Caco-2 (cell line): ENCODE measurements at places on chromosomes 2 and 18. TPM values are rescaled to one million over a fixed set of nuclear protein-coding genes. Genes with fewer than 3 reads are reported as not detected.

The GCG gene
- not detected in 2 replicates for total RNA-seq

The TET3 gene
- 27.5 and 27.8 TPM in 2 replicates for total RNA-seq

The CENPA gene
- 38.4 and 39.9 TPM in 2 replicates for total RNA-seq

The ORC2 gene
- total RNA-seq: 45.5 and 47.3 TPM in 2 replicates

DNA sequence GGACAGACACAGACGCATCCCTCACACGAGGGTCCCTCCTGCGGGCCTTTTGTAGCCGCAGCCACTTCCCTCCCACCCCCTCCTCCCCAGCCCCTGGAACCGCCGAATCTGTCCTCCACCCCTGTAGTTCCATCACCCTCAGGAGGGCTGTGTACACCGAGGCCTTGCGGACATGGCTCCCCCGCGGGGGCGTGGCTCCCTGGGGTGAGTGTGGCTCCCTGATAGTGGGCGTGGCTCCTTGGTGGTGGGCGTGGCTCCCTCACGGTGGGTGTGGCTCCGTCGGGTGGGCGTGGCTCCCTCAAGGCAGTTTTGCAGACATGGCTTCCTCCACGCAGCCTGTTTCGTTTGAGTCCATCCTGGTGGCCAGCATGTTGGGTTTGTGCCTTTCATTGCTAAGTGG, 420.7 kb upstream of the SALL3 start:
- H3K27ac ChIP-seq: no peak overlapping the region
- no peak for DNase-seq
- H3K27me3 ChIP-seq: no peaks in the 10 kb centered on the region
- H3K4me1 ChIP-seq: no peaks in the 10 kb centered on the region
- H3K36me3 ChIP-seq: no peaks in the 10 kb centered on the region
- no peak overlapping the region for H3K4me3 ChIP-seq

GRCh38 chr2:30249354-30249753, 18.0 kb downstream of the LBH start:
- peaks cover 39% of the 10 kb centered on the region for H3K4me1 ChIP-seq
- DNase-seq: no peak
- H3K27me3 ChIP-seq: no peaks in the 10 kb centered on the region
- no peaks in the 10 kb centered on the region for H3K36me3 ChIP-seq
- no peak overlapping the region for H3K4me3 ChIP-seq

DNA sequence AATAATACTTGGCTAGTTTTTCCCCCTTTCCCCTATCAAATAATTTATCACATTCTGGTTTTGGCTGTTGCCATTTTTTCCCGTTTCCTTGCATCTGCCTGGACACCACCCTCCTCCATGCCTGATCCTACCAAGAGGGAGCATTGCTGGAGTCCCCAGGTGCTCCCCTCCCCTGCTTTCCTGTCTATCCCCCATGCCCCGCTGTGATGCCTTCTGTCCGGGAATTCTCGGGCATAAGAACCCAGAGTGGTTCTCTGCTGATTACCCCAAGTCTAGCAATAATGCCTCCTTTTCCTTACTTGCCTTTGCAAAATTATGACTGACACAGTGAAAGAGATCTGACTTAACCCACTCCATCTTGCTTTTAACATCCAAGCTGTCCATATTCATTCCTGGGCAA, 248.0 kb upstream of the PXDN start:
- no peaks in the 10 kb centered on the region for H3K36me3 ChIP-seq
- DNase-seq: no peak
- H3K4me1 ChIP-seq: no peaks in the 10 kb centered on the region
- no peaks in the 10 kb centered on the region for H3K27me3 ChIP-seq
- H3K27ac ChIP-seq: no peak overlapping the region

- no peak overlapping the region for H3K4me3 ChIP-seq
- no peak for DNase-seq
- no peaks in the 10 kb centered on the region for H3K27me3 ChIP-seq
- no peak overlapping the region for H3K27ac ChIP-seq
- H3K4me1 ChIP-seq: no peaks in the 10 kb centered on the region
Observed at GRCh38 chr2:47389692-47390091, 13.3 kb upstream of the MSH2 start.

DNA sequence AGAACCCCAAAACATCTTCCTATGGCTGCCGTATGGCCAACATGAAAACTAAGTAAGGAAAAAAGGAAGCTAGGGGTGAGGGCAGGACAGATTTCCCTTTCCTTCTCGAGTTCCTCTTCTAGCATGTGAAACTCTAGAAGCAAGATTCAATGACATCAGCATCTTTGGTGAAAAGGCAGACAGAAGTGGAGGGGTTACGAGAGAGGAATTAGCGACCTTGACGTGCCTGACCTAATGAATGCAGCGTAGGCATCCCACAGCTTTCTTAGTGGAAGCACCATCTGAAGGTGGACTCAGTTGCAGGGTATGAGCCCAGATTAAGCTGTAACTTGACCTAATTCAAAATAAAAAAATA, 47.9 kb upstream of the PELI1 start:
- no peak overlapping the region for H3K4me3 ChIP-seq
- H3K27me3 ChIP-seq: no peaks in the 10 kb centered on the region

DNA sequence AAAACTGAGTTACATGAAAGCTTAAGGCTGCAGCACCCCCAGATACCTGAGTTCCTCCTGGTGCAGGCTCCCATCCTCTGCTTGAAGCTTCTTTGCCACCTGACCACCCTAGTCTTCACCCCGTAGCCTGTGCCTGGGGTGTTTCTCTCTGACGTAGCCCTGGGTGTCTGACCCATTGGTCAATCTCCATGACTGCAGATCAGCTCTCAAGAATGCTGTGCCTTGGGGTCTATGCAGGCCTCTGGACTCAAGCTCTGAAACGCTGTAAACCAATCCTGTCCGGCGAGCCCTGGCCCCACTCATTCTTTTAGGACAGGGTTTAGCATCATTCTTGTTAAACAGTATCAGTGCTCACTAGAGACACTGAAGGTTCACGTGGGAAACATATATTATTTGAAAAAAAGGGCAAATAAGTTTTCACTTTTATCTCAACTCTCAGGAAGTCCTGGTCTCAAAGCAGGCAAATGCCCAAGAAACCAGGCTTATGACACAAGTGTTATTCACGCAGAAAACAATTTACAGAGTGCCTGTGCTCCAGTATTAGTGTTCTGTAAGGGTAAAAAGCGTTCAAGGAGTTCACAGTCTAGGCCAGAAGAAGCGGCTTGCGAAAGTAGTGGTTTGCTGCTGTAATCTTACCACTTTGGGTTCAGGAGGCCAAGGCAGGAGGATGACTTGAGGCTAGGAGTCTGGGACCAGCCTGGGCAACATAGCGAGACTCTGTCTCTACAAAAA, 22.8 kb upstream of the PPP4R1 start:
- H3K36me3 ChIP-seq: no peaks in the 10 kb centered on the region
- H3K4me1 ChIP-seq: peaks cover 3% of the 10 kb centered on the region; the same call in 1 of the 2 replicates
- H3K4me3 ChIP-seq: no peak overlapping the region
- no peak for DNase-seq
- no peak overlapping the region for H3K27ac ChIP-seq

DNA sequence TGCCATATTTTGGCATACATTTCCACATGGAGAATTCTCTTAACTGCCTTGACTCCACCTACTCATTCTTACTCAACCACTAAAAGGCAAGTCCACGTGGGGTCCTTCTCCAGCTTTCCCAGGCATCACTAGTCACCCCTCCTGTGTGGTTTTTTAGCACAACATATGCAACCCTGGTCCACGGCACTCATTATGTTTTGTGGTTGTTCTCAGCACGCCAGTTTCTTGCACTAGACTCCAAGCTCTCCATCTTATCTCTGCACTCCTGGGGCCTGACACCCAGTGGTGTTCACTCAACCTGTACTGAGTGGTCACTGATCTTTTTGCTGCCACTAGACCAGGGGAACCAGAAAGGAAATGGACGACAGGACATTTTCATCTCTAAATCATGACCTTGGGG, 18.0 kb downstream of the MARCHF4 start:
- H3K27ac ChIP-seq: no peak overlapping the region
- H3K4me3 ChIP-seq: no peak overlapping the region
- H3K36me3 ChIP-seq: no peaks in the 10 kb centered on the region; the same call in 1 of the 2 replicates

DNA sequence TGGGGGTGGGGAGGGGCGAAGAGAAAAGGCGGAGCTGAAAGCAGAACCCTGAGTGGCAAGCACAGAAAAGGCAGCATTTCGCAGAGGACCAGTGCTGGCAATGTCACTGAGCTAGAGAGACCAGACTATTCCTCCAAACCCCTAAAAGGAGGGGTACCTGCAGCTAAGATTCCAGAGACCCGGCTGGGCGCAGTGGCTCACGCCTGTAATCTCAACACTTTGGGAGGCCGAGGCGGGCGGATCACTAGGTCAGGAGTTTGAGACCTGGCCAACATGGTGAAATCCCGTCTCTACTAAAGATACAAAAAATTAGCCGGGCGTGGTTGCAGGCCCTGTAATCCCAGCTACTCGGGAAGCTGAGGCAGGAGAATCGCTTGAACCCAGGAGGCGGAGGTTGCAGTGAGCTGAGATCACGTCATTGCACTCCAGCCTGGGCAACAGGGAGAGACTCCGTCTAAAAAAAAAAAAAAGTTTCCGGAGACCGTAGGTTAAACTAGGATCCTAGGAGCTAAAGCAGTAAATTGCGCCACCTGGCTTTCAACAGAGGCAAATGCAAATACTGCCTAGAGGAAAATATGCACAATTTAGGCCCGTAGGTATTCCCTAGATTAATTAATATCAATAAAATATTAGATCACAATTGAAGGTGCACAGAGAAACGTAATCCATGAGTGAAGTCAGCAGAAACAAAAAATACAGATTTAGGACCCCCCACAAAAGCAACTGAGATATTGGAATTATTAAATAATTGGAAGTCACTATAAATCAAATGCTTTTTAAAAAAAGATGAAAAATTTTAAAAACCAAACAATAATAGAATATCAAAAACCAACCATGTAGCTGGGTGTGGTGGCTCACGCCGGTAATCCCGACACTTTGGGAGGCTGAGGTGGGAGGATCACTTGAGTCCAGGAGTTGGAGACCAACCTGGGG, 4.9 kb downstream of the UCN start:
- no peaks in the 10 kb centered on the region for H3K27me3 ChIP-seq
- no peaks in the 10 kb centered on the region for H3K36me3 ChIP-seq
- no peak overlapping the region for H3K4me3 ChIP-seq
- H3K4me1 ChIP-seq: peaks cover 6% of the 10 kb centered on the region; the same call in 1 of the 2 replicates

DNA sequence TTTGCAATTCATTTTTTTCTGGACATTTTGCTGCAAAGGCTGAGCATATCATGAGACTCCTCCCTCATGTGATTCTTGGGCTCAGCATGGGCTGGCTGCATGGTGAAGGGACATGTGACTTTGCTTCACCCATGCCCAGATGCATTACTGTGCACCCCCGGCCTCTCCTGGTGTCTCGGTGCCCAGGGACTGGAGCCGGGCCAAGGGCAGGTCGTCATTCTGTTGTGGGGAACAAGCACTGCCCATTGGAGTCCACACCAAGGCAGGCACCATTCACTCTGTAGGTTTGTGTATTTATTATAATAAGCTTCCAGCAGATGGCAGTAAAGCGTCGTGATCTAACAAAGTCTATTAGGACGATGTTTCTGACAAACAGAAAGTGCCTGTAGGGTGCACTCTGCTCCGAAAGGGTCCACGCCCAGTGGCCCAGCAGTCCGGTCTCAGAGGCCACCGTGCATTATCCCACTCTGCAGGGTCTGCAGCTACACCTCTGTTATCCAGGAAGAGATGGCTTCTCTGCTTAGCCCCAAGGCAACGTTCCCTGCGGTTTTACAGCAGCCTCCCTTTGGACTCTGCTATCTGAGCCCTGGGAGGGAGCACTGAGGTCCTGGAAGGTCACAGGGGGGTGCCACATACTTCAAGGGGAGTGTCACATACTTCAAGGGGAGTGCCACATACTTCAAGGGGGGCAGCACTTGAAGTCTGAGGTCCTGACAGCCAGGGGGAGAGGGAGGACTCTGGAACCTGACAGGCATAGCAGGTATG, 219.6 kb downstream of the TSN start:
- H3K4me3 ChIP-seq: peak overlapping the region; percentile 11; the same call in 1 of the 2 replicates
- H3K4me1 ChIP-seq: peaks cover 9% of the 10 kb centered on the region
- H3K36me3 ChIP-seq: no peaks in the 10 kb centered on the region

DNA sequence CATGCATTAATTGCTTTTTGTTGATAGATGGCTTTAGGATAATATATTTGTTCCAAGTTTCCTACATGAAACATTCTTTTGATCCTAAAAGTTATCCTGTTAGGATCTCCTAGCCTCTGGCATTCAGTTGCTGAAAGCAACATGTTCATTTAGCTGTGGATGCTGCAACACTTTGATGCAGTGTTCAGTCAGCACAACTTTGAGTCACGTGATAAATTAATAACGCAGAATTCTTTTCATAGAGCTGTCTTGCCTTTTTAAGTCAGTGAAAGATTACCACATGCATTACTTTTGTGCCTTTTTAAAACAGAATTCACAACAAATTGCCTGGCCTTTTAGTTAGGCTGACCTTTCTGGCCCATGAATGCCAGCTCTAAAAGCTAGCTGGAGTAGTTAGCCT, 1467.9 kb upstream of the ZEB2 start:
- no peaks in the 10 kb centered on the region for H3K36me3 ChIP-seq
- H3K4me3 ChIP-seq: no peak overlapping the region
- DNase-seq: no peak
- no peaks in the 10 kb centered on the region for H3K27me3 ChIP-seq
- H3K27ac ChIP-seq: no peak overlapping the region

DNA sequence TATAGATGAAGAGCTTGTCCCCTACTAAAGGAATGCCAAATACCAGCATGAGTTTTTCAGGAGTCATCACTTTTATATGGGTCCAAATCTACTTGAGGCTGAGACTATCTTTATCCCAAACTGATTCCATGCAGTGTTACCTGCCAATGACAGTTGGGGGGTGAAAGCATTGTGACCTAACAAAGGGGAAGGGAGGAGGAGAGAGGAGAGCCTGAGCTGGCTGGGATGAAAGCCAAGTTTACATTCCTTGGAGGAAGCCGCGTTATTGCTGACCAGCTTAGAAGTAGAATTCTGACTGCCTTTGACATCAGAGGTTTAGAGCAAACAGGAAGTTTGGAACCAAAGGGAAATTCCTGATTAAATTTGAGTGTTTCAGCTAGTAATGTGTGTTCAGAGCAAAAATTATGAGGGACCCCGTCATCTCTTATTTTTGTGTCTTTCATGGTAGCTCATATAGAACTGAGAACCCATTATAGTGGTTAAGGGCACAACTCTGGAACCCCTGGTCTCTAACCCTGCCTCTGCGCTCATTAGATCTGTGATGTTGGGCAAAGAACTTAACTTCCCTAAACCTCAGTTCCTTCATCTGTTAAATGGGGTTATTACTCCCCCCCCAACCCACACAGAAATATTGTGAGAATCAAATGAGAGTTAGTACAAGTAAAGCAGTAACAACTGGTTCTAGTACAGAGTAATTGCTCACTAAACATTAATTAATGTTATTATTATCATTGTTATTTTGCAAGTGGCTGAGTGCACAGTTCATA, 199.3 kb upstream of the EPAS1 start:
- DNase-seq: no peak
- no peaks in the 10 kb centered on the region for H3K4me1 ChIP-seq
- no peak overlapping the region for H3K4me3 ChIP-seq

DNA sequence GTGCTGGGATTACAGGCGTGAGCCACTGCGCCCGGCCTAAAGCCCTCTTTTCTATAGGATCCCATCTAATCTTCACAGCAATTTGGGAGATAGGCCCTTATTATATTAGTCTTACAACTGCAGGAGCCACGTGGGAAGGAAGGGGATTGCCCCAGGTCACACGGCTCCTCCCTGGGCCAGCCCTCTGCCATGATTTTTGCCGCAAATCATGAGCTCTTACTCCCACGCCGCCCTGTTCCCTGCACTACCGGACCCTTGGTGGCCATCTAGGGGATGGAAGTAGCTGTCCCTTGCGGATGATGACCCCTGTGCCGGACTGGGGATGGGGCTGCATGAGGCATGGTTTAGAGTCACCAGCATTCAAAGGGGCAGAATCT, 28.4 kb upstream of the PTMA start:
- H3K36me3 ChIP-seq: no peaks in the 10 kb centered on the region
- H3K4me1 ChIP-seq: peaks cover 29% of the 10 kb centered on the region
- H3K27ac ChIP-seq: peak overlapping the region; percentile 93
- no peaks in the 10 kb centered on the region for H3K27me3 ChIP-seq
